ENCODE measurements at places on chromosomes 16 and 17.

- DNase-seq = no peak
Observed at GRCh38 chr17:60747069-60747808, 69.6 kb downstream of the BCAS3 start.

- no peak for DNase-seq
Observed at GRCh38 chr16:67108931-67109406, 772 bp upstream of the PHAF1 start.

- no peak for DNase-seq
Observed at GRCh38 chr16:20359997-20360396, 7.5 kb upstream of the UMOD start.

GRCh38 chr17:42953669-42954068 lies 10.6 kb downstream of the AARSD1 start:
- no peak for DNase-seq
